T follicular helper cell (primary cell): ENCODE measurements at places on chromosomes 12 and 14.

GRCh38 chr14:94391281-94391975, 3.0 kb upstream of the SERPINA1 start:
- no peak for DNase-seq

DNA sequence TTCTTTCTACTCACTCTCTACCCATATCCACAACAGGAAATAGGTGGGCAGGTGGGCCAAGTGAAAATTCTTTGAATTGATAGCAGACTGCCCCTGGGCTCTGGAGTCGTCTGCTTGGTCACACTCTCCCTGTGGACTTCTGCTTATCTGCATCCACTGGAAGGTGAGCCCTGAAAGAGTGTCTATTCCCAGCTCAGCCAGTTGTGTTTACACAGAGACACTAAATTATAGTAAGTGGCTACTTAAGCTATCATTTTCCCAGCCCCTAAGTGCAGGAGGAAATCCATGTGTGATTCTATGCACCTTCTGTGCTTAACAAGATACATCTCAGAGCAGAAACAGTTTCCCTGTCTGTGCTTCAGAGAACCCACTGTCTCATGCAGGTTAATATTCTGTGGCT, 338.4 kb downstream of the FUT8 start:
- DNase-seq = no peak

GRCh38 chr12:97637770-97638169, 175.2 kb downstream of the RMST start:
- DNase-seq = no peak

DNA sequence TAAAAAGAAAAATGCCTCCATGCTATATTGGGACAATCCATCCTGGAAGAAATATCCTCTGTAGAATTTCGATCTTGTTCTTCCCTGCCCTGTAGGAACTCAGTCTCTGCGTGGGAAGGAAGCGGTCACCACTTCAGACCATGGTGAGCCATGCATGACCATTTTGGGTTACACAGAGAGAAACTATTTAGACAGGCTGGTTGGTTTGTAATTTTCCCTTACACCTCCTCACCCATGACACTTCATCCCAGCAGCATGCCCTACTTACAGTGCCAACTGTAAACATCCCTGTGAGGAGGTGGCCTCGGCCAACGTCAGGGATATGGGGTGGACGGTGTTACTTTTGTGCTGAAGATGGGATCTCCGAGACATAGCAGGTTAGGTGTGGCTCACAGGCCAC, 121.4 kb downstream of the SMOC1 start:
- no peak for DNase-seq

DNA sequence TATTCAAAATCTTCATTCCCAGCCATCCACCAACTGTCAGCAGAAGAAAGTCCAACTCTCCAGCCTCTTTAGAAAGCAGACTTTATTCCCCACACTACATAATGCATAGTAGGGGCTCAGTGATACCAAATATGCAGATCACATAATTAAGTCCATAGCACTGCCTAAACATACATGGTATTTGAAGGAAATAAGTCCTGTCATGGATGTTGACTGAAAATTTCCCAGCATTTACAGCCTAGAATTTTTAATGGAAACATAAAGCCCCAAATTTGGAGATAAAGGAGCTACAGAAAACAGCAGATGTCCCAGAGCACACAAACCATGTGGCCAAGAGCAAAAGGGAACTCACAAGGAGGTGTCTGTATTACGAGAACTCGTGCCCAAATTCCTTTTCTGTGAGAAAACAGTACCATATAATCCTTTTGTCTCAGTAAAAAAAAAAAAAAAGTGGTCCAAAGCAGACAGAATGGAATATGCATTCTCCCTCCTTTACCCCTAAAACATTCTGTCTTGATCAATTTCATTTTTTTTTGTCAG, 920.5 kb downstream of the NRXN3 start:
- no peak for DNase-seq

- no peak for DNase-seq
These were observed 65.7 kb downstream of the CDK17 start for GRCh38 chr12:96334502-96334901.

GRCh38 chr12:132218915-132219314, 74.7 kb downstream of the NOC4L start:
- DNase-seq = peak; percentile 47

GRCh38 chr14:76833011-76833410, 6.8 kb downstream of the LRRC74A start:
- no peak for DNase-seq

GRCh38 chr12:51403681-51404136, 12.5 kb upstream of the GALNT6 start:
- DNase-seq = no peak

GRCh38 chr14:23079716-23080115, 15.2 kb downstream of the ACIN1 start:
- DNase-seq = no peak

DNA sequence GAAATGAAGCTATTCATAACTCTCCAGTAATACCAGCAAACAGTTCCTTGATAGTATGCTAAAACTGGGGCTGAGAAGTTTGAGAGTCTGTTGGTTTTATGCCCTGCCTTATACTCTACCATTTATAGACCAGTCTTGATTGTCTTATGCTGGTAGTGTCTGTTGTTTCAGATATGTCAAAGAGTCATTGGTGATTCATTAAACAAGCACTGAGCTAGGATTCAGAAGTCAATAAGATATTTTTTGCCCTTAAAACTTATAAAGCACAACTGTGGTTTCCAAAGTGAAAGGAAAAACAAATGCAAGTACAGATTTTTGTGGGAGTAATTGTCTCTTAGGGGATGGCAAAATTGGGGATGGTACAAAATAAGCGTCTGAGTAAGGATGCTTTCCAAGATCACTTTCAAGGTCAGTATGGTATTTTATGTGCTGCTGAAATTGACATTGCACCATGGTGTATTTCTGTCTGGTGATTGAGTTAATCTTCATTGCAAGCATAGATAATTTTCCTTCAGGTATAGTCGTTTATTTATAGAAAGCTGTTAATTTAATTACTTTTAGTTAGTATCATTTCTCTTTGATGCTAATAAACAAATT, 289.5 kb upstream of the E2F7 start:
- no peak for DNase-seq

DNA sequence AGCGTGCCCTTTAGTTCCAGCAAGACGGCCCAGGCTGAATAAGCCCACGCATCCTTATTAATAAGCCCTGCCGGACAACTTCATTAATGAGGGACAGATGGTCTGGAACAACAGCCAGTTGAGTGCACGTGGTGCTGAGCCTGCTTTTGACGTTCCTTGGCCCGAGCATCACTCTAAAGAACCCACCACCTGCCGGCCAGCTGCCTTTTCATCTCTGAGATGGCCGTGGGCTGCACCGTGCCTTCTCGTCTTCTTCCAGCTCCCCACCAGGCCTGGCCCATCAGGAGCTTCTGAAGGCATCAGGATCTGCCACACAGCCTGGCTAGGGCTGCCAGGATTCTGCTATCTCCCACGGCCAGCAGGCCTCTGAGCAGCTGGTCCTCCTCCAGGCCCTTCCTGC, 80.0 kb downstream of the AACS start:
- no peak for DNase-seq

DNA sequence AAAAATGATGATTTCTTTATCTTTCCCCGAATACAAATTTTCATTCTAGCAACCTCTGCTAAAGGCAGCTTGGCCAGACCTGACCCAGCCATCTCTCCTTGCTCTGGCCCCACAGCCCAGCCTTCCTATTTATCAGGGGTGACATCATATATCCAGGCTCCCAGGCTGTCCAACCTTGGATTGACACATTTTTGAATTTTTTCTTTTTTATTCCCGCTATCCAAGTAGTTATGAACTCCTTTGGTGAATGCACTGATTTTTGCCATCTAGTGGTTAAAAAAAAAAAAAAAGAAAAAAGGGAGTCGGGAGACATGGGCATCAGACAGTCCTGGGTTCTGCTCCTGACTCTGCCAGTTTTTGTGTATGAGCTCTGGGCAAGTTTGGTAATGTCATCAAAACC, 120.5 kb downstream of the PTPN11 start:
- no peak for DNase-seq

DNA sequence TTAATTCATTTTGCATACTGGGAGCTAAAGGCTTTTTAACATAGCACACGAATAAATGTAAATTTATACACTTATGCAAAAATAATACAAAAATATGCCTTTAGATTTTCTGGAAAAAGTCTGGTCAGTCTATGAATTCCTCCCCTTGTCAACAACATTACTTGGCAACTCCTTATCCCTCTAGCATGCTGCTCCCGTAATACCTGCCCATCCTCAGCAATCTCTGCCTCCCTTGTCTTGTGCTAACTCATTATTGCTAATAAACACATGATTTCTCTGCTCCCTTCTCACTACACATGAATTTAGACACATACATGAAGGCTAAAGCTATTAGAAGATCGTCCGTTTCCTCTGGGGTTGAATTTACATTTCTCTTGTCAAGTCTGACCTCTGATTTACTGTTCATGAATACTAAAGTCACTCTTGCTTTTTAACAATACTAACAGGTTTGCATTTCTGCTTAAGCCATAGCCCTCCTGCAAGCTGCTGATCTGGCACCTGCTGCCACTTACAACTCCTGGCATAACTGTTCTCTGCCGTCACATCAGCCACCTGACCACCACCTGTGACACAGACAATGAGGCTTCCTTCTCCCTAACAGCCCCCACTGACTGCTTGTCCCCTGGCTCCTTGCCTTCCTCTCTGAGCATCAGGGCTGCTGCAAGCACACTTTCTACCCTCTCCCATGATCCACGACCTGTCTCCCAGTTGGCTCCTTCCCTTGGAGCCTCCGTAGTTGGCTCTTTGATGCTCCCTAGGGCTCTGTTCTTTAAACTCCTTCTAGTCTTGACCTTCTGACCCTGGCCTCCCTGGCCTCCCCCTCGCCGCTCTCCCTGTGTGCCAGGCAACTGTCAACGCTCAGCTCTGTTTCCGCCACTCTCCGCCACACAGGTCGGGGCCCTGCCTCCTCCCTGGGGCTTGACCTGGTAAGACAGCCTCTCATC, 177.6 kb downstream of the CALM1 start:
- DNase-seq = no peak

GRCh38 chr12:110778833-110779577, 36.3 kb upstream of the PPP1CC start:
- DNase-seq = no peak
